Activated CD4-positive, alpha-beta T cell treated with anti-CD3 and anti-CD28 coated beads, Interleukin-2, amount 10 ng/mL, durations not matched to agents 24 days and 14 days (primary cell): ENCODE measurements at places on chromosomes 11 and 22. TPM values are rescaled to one million over a fixed set of nuclear protein-coding genes. Genes with fewer than 3 reads are reported as not detected.
A peak's percentile ranks its signal among the peaks of the same experiment; 100 is the strongest.

DNA sequence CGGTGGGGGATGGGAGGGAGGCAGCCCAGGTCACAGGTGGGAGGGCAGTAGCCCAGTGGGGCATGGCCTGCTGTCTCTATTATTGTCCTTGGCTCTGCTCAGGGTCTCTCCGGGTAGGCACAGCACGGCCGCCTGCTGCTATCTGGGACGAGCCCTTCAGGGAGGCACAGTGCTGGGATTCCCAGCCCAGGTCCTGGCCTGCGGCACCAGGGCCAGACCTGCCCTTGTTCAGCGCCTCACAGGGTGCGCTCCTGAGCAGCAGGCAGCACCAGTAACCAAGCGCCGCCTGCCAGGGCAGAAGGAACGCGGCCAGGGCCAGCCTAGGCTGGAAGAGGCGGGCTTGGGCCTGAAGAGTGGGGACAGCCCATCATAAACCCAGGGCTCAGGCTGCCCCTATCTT is 151.0 kb downstream of the MPPED1 start:
- H3K36me3 ChIP-seq, result no peaks in the 10 kb centered on the region
- no peak overlapping the region for H3K27ac ChIP-seq
- no peak for DNase-seq
- no peaks in the 10 kb centered on the region for H3K27me3 ChIP-seq
- H3K4me1 ChIP-seq, result no peaks in the 10 kb centered on the region
- H3K4me3 ChIP-seq, result no peak overlapping the region

- DNase-seq, result no peak
- peak overlapping the region; percentile 47 for H3K4me3 ChIP-seq
- peaks cover 44% of the 10 kb centered on the region for H3K36me3 ChIP-seq
- peak overlapping the region; percentile 80 for H3K27ac ChIP-seq
- no peaks in the 10 kb centered on the region for H3K27me3 ChIP-seq
These were observed 94.9 kb downstream of the PRR5L start for GRCh38 chr11:36390963-36391471.

GRCh38 chr11:118167253-118167652 is 9.2 kb downstream of the SCN2B start:
- H3K4me1 ChIP-seq, result peaks cover 7% of the 10 kb centered on the region
- H3K27ac ChIP-seq, result no peak overlapping the region
- H3K4me3 ChIP-seq, result no peak overlapping the region
- H3K27me3 ChIP-seq, result peaks cover 23% of the 10 kb centered on the region
- DNase-seq, result no peak

DNA sequence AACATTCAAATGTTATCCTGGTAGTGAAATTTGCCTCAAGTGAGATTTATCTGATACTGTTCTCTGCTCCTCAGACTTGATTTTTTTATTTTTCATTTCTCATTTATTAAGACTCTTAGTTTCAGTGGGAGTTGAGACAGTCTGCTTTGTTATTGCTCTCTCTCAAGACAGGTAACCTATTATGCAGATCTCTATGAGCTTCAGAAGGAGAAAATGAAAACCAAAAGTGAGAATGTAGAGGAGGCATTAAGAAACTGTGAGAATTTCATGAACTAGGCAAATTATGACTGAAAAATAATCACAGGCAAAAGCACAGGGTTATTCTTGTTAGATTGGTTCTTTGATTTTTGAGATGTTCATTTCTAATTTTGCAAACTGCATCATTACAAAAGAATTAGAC is 290.0 kb upstream of the CHORDC1 start:
- no peak overlapping the region for H3K27ac ChIP-seq
- H3K36me3 ChIP-seq, result no peaks in the 10 kb centered on the region
- no peaks in the 10 kb centered on the region for H3K27me3 ChIP-seq

APOL1 gene
- 36.2 and 37.3 TPM in 2 replicates for total RNA-seq

GRCh38 chr11:4565371-4565770 is 16.2 kb upstream of the OR52I2 start:
- H3K36me3 ChIP-seq, result no peaks in the 10 kb centered on the region
- H3K4me3 ChIP-seq, result no peak overlapping the region
- H3K27ac ChIP-seq, result no peak overlapping the region
- DNase-seq, result no peak
- H3K4me1 ChIP-seq, result no peaks in the 10 kb centered on the region

GRCh38 chr11:71425860-71426259 is 22.3 kb downstream of the DHCR7 start:
- DNase-seq, result no peak
- H3K27me3 ChIP-seq, result no peaks in the 10 kb centered on the region
- H3K4me1 ChIP-seq, result peaks cover 8% of the 10 kb centered on the region
- no peaks in the 10 kb centered on the region for H3K36me3 ChIP-seq
- H3K4me3 ChIP-seq, result no peak overlapping the region
- no peak overlapping the region for H3K27ac ChIP-seq

KRTAP5-9 gene
- not detected in 2 replicates for total RNA-seq

DNA sequence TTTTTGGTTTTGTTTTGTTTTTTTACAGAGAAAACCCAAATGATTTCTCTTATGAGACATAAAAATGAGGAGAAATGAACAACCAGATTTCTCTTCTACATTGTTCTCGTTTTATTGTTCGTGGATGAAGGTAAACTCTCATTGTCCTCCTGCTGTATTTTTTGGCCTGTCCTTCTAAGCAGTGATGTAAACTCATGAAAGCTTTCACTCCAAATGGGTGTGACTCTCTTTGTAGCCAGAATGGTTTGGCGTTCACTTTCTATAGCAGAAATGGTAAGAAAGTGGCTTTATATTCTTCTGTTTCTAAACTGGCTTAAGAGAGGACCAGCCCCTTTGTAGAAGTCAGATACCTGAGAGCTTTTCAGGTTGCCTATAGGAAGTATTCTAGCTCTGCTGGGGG is 15.5 kb upstream of the BMAL1 start:
- no peaks in the 10 kb centered on the region for H3K36me3 ChIP-seq
- peaks cover 53% of the 10 kb centered on the region for H3K27me3 ChIP-seq
- H3K4me3 ChIP-seq, result no peak overlapping the region
- no peak overlapping the region for H3K27ac ChIP-seq
- H3K4me1 ChIP-seq, result peaks cover 15% of the 10 kb centered on the region

NLRP6 gene
- total RNA-seq, result 3.2 and 3.5 TPM in 2 replicates

DNA sequence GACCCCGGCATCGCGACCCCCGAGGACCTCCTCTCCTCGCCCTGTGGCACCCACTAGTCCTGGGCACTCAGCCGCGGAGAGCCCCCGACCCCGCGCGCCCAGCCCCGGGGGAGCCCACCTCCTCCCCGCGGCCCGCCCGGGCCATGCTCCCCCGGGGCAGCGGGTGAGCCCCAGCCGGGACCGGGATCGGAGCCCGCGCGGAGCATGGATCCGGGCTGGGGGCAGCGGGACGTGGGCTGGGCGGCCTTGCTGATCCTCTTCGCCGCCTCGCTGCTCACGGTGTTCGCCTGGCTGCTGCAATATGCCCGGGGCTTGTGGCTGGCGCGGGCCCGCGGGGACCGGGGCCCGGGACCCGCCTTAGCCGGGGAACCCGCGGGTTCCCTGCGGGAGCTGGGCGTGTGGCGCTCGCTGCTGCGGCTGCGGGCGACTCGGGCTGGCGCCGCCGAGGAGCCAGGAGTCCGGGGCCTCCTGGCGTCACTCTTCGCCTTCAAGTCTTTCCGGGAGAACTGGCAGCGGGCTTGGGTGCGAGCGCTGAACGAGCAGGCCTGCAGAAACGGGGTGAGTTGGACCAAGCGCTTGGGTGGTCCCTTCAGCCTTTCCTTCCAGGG is 498 bp downstream of the C2CD2L start:
- peak overlapping the region; percentile 84 for H3K27ac ChIP-seq
- H3K4me3 ChIP-seq, result peak overlapping the region; percentile 95
- peaks cover 24% of the 10 kb centered on the region for H3K36me3 ChIP-seq
- H3K4me1 ChIP-seq, result peaks cover 40% of the 10 kb centered on the region
- no peak for DNase-seq

DNA sequence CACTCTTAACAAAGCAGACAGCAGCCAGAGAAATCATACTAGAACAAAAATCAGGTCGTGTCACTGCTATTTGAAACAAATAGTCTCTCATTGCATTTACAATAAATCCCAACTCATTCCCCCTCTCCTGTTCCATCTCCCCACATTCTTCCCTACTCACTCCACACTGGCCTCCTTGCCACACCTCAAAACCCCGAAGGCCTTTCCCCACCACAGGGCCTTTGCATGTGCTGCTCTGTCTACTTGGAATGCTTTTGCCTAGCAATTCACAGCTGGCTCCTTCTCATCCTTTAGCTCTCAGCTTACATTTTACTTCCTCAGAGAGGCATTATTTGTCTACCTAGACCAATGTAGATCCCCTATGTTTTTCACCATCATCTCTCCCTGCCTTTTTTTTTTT is 6.3 kb upstream of the THOC5 start:
- peaks cover 31% of the 10 kb centered on the region for H3K36me3 ChIP-seq
- no peak overlapping the region for H3K4me3 ChIP-seq

DNA sequence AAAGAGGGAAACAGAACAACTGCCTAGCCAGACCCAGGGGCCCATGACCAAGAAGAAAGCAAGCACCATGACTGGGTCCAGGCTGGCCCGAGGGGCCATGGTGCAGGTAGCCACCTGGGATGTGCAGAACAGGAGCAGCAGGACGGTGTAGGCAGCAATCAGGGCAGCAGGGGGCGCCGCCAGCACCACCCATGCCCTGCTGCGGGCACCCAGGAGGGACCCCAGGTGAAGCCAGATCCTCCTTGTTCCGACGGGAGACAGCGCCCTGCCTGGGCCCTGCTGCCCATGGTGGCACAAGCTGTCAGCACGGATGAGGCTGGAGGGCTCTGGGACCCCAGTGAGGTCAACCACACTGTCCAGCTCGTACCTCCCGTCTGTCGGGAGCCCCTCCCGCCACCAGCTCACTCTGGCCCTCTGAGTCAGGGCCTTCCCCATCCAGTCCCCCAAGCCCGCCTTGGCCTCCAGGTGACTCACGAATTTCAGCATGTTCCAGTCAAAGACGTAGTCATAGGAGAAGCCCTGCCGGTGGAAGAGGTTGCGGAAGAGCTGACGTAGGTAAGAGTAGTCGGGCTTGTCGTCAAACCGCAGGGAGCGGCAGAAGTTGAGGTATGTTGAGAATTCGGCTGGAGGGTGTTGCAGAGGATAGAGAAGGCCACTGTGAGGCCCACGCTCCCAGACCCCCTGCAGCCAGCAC is 18.8 kb downstream of the CSNK1E start:
- peak overlapping the region; percentile 36 for H3K27ac ChIP-seq
- peaks cover 40% of the 10 kb centered on the region for H3K36me3 ChIP-seq
- DNase-seq, result peak; percentile 79
- H3K4me3 ChIP-seq, result no peak overlapping the region

TUBA8 gene
- 1.2 and 1.7 TPM in 2 replicates for total RNA-seq

DNA sequence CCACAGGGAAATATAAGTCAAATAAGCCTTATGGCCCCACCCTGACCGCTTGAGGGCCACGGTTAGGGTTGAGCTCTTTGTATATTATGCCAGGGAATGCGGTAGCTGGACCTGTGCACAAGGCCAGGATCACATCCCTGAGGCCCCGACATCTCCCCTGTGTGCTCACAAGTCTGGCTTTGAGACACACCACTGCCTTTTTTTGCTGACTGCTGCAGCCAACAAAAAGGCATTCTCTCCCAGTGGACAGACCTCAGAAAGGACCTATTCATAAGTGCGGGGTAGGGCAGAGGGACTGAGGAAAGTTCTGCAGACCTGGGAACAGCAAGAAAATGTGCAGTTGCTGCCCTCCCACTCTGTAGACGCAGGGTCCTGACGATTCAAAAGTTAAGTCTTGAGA is 3.4 kb upstream of the SIDT2 start:
- H3K27ac ChIP-seq, result no peak overlapping the region
- H3K4me1 ChIP-seq, result peaks cover 24% of the 10 kb centered on the region
- peaks cover 13% of the 10 kb centered on the region for H3K36me3 ChIP-seq
- no peak for DNase-seq

DNA sequence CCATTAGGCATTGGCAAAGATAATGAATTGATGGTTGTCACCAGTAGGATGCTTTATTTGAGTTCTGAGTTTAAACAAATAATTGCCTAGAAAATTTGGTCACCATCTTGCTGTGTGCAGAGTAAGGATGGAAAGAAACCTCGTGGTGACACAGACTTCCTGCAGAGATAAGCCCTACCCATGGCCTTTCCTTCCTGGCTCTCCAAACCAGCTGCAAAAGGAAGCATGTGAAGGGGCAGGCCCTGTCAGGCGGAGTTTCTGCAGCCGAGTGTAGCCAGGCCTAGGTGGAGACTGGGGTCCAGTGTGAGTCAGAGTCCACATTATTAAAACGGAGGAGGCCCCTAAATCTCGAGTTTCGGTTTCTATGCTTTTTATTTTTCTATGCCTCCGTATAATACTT is 83.1 kb upstream of the ADSL start:
- peak overlapping the region; percentile 60 for H3K27ac ChIP-seq
- H3K4me1 ChIP-seq, result peaks cover 47% of the 10 kb centered on the region
- no peak overlapping the region for H3K4me3 ChIP-seq
- DNase-seq, result peak; percentile 67

ELMOD1 gene
- not detected in 2 replicates for total RNA-seq

DNA sequence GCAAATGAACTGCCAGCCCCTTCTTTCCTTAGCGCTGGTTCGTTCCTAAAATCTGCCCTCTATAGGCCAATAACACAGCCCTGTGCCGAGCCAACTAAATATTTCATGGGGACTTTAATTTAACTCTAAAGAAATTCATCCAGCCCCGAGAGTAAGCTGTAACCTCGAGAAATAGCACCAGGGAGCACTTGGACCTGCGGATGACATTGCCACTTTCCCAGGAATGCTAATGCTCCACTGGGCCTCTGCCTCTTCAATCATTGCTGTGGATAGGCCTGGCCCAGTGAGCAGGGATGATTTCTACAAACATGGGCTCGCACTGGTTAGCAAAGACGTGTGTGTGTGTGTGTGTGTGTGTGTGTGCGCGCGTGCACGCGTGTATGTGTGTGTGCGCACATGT is 95.3 kb upstream of the TBCEL start:
- H3K4me1 ChIP-seq, result no peaks in the 10 kb centered on the region
- H3K27ac ChIP-seq, result no peak overlapping the region
- no peaks in the 10 kb centered on the region for H3K36me3 ChIP-seq
- no peak overlapping the region for H3K4me3 ChIP-seq
- H3K27me3 ChIP-seq, result peaks cover 5% of the 10 kb centered on the region
- no peak for DNase-seq

DNA sequence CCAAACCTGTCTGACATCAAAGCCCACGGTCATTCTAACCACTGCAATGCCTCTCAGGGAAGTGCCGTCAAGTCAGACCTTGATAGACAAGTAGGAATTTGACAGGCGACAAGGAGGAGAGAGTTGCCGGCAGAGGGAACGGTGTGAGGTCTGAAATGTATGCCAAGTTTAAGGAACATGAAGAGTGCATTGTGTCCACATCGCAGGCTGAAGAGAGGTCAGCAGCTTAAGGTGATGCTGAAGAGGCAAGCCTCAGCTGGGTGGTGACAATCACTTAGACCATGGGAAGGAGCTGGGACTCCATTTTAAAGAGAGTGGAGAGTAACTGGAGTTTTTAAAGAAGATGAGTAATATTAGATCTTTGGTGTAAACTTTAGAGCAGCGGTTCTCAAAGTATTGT is 104.9 kb upstream of the TBCEL start:
- H3K27me3 ChIP-seq, result no peaks in the 10 kb centered on the region
- no peaks in the 10 kb centered on the region for H3K4me1 ChIP-seq
- no peaks in the 10 kb centered on the region for H3K36me3 ChIP-seq
- H3K4me3 ChIP-seq, result no peak overlapping the region
- no peak for DNase-seq

PTGDR2 gene
- total RNA-seq, result 0.14 and 0.19 TPM in 2 replicates

- H3K27ac ChIP-seq, result no peak overlapping the region
- DNase-seq, result no peak
- H3K4me3 ChIP-seq, result no peak overlapping the region
- no peaks in the 10 kb centered on the region for H3K27me3 ChIP-seq
- no peaks in the 10 kb centered on the region for H3K36me3 ChIP-seq
- H3K4me1 ChIP-seq, result peaks cover 11% of the 10 kb centered on the region
These were observed 57.5 kb upstream of the PLET1 start for GRCh38 chr11:112318184-112318591.

GRCh38 chr11:119533921-119534736 is 111.2 kb upstream of the THY1 start:
- H3K4me1 ChIP-seq, result peaks cover 2% of the 10 kb centered on the region
- H3K27ac ChIP-seq, result no peak overlapping the region
- H3K4me3 ChIP-seq, result no peak overlapping the region
- DNase-seq, result peak; percentile 85
